PC-9 (cell line): ENCODE measurements at places on chromosomes 7 and 10. TPM values are rescaled to one million over a fixed set of nuclear protein-coding genes. Genes with fewer than 3 reads are reported as not detected.
A peak's percentile ranks its signal among the peaks of the same experiment; 100 is the strongest.

DNA sequence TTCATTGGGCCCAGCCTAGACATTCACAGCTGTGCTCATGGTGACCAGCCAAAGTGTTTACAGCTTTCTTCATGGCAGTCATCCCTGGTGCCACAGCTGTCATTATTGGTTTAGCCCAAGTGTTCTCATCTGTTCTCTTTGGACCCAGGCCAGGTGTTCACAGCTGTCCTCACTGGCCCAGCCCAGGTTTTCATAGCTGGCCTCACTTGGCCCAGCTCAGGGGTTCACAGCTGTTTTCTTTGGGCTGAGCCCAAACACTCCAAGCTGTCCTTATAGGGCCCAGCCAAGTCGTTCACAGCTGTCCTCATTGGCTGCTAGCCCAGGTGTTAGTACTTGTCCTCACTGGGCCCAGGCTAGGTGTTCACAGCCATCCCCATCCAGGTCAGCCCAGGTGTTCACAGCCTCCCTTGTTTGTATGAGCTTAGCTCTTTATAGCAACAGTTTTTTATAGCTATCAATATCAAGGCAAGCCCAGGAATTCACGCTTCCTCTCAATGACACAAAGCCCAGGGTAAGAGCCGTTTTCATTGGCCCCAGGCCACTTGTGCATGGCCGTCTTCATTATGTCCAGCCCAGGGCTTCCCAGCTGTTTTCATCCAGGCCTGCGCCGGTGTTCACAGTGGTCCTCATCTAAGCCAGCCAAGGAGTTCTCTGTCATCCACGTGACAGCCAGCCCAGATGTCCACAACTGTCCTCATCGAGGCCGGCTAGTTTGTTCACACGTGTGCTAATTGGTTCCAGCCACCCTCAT, 11.6 kb downstream of the FRG2B start:
- DNase-seq: no peak
- no peaks in the 10 kb centered on the region for H3K4me1 ChIP-seq
- H3K4me3 ChIP-seq: no peak overlapping the region
- 0 out of 2 replicates have a peak, but pooled peaks cover 6% of the 10 kb centered on the region for H3K27me3 ChIP-seq
- no peaks in the 10 kb centered on the region for H3K36me3 ChIP-seq

- no peak for DNase-seq
- H3K27me3 ChIP-seq: no peaks in the 10 kb centered on the region
- no peak overlapping the region for H3K27ac ChIP-seq
These were observed 121.4 kb downstream of the TCF7L2 start for GRCh38 chr10:113071446-113071845.

- DNase-seq: no peak
- H3K4me1 ChIP-seq: no peaks in the 10 kb centered on the region
- H3K36me3 ChIP-seq: no peaks in the 10 kb centered on the region
These were observed 4.6 kb upstream of the ADRA2A start for GRCh38 chr10:111072232-111072631.

GRCh38 chr10:102649797-102650654, 5.7 kb downstream of the TRIM8 start:
- H3K27me3 ChIP-seq: no peaks in the 10 kb centered on the region
- no peak overlapping the region for H3K27ac ChIP-seq
- peaks cover 14% of the 10 kb centered on the region; the same call in 1 of the 2 replicates for H3K4me1 ChIP-seq
- H3K36me3 ChIP-seq: no peaks in the 10 kb centered on the region

- no peak overlapping the region for H3K4me3 ChIP-seq
- H3K4me1 ChIP-seq: no peaks in the 10 kb centered on the region
- no peak overlapping the region for H3K27ac ChIP-seq
- no peak for DNase-seq
- no peaks in the 10 kb centered on the region for H3K36me3 ChIP-seq
These were observed 78.2 kb downstream of the FGFR2 start for GRCh38 chr10:121519901-121520493.

DNA sequence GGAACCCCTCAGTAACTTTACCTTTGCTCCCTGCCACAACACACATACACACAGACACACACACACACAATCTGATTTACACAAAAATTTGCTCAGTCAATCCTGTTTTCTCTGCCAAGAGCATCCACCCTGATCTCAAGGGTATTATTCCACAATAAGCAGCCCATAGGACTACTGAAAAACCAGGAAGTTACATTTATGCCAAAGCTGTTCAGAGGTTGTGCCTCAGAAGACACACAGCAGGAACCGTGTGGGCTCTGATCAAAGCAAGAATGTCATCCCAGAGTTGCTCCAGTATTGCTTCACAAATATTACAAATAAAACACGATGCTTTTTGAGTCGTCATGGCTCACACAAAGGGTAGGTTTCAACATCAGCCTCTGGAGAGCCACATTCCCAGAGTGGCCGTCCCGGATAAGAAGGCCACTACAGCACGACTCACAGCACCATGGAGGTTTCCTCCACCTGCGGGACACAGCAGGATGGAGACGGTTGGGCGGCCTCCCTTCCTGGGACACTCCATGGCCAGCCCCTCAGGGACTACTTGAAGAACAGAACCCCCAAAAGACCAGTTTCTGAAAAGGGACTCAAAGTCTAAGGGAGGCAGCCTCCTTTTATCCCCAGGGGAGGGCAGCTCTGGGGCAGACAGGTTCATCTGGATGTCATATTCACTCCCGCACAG, 1.6 kb downstream of the AIFM2 start:
- peak overlapping the region; percentile 90 for H3K27ac ChIP-seq
- DNase-seq: peak; percentile 94
- H3K27me3 ChIP-seq: no peaks in the 10 kb centered on the region
- 0 out of 2 replicates have a peak, but pooled peaks cover 4% of the 10 kb centered on the region for H3K36me3 ChIP-seq

GRCh38 chr7:1665549-1666316, 4.3 kb upstream of the ELFN1 start:
- peak; percentile 45 for DNase-seq
- peak overlapping the region; percentile 11; the same call in 1 of the 2 replicates for H3K4me3 ChIP-seq
- no peaks in the 10 kb centered on the region for H3K36me3 ChIP-seq
- peaks cover 8% of the 10 kb centered on the region; the same call in 1 of the 2 replicates for H3K4me1 ChIP-seq
- H3K27ac ChIP-seq: no peak overlapping the region

The PRSS37 gene
- total RNA-seq: not detected in 2 replicates

The LIPN gene
- not detected in 2 replicates for total RNA-seq

The DEPP1 gene
- total RNA-seq: 13.2 and 15.1 TPM in 2 replicates

The SYNPO2L gene
- total RNA-seq: 0.76 and 1.2 TPM in 2 replicates
